ENCODE measurements at places on chromosomes 3 and 15.
A peak's percentile ranks its signal among the peaks of the same experiment; 100 is the strongest.

DNA sequence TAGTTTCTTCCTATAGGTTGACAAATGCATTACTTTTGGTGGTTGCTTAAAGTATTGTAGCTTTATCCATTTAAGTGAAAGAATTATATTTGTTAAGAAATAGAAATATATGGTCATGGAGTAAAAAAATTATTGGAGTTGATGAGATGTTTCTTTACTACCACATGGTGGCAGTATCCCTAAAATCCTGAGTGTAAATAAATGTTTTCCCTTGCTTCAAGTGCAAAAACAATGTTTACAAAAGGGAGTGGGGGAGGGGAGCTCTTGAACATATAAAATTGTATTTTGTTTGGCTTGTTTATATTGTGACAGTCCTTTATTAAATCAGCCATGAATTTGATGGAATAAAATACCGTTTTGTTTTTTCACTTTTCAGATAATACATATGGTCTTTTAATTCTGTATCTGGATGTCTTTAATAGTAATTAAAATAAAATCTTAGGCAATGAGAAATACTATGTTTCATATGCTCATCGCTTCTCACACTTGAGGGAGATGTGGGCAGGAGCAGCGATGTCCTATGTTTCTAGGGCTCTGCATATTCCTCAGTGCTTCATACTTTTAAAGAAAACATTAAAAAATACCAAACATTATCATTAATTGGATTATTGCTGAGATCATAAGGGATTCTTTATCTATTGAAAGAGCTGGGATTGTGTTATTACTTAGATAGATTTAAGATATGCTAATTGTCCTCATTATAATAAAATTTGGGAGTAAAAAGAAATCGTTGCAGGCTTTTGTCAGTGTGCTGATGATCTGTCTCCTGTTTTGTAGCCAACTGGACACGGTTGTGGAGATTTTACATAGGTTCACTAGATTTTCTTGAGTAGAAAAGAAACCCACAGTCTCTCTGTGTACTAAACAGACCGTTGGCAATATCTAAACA is 349.7 kb downstream of the TUSC7 start:
- no peak for DNase-seq

- no peak for DNase-seq
Observed at GRCh38 chr3:26375843-26376530, 246.6 kb upstream of the LRRC3B start.

DNA sequence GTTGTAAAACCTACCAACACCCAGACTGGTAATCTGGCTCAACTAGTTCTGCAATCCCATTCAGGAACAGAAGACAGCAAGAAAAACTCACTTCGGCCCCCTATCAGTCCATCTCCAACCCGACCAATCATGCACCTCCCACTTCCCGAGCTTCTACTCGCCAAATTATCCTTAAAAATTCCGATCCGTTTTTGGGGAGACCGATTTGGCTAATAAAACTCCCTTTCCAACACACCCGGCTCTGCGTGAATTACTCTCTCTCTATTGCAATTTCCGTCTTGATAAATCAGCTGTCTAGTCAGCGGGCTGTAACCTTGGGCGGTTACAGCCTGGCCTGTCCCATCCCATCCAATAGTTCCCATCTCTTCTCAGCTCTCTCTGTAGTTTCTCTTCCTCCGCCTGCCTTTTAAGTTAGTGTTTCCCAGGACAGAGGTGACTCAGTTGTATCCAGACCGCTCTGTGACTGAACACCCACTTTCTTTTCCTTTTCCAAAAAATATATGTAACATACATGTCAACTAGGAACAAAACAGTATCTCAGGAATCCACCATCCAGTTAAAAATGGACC is 780 bp upstream of the ACAD9 start:
- DNase-seq = no peak

DNA sequence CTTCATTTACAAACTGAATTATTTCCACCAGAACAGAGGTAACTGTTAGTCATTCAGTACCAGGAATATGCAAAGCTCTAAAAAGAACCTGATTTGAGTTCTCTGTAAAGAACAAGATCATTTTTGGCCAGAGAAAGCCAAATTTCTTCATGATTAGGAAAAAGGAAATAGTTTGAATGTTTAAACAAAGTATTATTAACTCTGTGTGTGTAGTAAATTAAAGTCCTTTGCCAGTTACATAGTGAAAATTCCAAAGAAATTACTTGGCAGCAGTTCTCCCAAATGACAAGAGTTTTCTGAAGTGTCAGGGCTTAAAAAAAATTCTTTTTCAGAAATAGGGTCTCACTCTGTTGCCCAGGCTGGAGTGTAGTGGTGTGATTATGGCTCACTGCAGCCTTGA is 24.5 kb downstream of the QTRT2 start:
- no peak for DNase-seq

DNA sequence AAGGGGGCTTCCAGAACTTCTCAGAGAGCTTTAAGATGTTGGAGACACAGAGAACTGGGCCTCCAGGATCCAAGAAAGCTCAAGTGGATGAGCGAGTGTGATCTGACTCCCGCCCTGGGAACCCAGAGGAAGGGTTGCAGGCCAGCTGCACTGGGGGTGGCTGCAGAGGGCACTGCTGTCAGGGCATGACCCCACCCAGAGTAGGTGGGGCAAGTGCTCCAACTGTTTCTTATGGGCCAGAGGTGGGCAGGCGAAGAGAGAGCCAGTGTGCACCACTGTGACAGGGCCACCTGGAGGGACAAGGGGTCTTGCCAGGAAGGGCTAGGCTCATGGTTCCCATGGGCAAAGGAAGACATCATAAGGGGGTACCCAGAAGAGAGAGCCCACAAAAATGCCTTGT is 48.8 kb downstream of the EXOG start:
- peak; percentile 70 for DNase-seq

DNA sequence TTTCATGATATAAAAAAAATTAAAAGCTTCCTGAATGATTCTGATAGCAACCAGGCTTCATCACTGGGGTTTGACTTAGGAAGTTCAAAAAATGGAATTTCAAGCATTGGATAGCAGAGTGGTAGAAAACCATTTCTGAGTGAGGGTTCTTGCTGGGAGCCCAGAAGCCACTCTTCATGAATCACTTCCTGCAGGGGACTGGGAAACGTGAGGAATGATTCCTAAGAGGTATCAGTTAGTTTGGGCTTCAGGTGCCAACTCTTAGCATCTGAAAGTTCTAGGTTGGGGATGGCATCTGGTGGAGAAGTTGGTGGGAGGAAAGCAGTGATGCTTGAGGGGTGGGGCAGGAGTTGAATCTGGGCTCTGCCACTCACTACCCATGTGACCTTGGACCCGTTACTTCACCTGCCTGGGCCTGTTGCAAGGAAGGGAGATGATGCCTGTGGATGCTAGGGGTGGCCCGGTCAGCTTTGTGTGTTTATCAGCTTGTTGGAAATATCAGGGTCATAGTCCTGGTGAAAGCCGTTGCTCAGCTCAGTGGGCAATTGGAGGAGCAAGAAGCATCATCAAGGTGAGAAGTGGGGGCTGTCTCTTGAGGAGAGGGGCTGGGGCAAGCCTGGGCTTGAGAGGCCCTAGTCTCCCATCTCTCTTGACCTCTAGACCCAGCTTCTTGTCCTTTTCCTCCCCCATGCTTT is 37.0 kb upstream of the TNFAIP8L3 start:
- no peak for DNase-seq

DNA sequence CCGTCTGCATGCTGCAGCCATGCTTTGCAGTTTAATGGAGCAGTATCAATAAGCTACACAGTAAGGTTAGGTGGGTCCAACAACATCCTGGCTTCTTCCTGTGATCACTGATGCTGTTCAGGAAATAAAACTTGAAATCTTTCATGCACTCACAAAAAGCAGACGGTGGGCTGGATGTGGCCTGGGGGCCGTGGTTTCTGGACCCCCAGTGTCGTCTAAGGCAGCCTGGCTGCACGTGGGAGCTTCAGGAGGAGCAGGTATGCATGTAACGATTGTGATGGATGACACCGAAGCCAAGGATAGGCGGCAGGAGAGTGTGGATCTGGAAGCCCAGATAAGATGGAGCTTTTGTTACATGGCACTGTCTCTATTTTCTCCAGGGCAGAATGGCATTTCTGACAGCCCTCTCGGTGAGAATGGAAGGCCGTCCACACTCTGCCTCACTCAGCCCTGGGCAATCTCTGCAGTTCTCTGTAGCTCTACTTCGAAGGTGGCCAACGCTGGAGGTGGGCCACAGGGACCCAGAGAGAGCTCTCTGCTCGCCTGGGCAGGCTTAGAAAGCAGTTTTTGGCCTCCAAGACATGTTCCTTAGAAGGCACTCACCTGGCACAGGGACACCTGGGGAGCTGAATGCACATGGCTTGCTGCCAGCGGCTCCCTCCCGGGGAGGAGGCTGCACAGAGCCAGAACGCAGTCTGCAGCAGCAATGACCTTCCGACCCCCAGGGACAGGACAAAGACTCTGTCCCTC is 46.4 kb upstream of the IQSEC1 start:
- no peak for DNase-seq
